ENCODE measurements at places on chromosomes 1 and 21. TPM values are rescaled to one million over a fixed set of nuclear protein-coding genes. Genes with fewer than 3 reads are reported as not detected.

- no peak overlapping the region for H3K27ac ChIP-seq
- H3K36me3 ChIP-seq = no peaks in the 10 kb centered on the region
- DNase-seq = peak; percentile 74
- H3K4me3 ChIP-seq = peak overlapping the region; percentile 32
- H3K4me1 ChIP-seq = peaks cover 11% of the 10 kb centered on the region
Observed at GRCh38 chr1:183416850-183417771, 1.1 kb downstream of the NMNAT2 start.

DNA sequence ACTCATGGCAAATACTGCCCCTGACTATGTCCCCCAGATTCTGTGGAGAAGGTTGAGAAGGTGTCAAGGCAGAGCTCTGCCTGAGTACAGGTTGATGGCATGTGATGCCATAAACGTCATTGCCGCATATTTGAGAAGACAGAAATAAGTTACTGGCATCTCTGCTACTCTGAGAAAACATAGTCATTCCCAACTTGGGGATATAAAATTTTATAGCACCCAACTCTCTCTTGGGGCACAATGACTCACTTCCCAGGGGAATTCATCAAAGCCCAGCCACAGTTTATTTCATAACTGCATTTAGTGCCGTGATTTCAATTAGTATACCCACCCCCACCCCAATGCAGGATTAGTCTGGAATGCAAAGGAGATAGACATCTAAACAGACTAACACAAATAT, 101.9 kb upstream of the TNR start:
- DNase-seq = no peak
- no peaks in the 10 kb centered on the region for H3K36me3 ChIP-seq

DNA sequence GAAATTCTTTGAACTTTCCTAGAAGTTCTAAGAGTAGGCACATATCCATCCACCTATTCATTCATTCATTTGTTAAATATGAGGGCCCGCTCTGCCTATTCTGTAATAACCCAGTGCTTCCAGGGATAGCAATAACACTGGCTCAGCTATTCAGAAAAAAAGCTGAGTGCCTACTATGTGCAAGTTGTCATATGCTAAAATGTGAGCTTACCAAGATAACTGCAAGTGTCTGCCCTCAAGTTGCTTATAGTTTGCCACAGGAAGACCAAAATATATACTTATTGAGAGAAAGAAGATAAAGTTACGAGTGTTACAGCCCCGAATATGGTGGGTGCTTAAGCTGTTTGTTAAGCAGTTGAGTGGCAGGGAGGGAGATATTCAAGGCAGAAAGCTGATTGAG, 39.6 kb downstream of the CD55 start:
- H3K27me3 ChIP-seq = peaks cover 14% of the 10 kb centered on the region
- H3K36me3 ChIP-seq = no peaks in the 10 kb centered on the region
- H3K4me1 ChIP-seq = no peaks in the 10 kb centered on the region
- H3K27ac ChIP-seq = no peak overlapping the region

The AIM2 gene
- total RNA-seq = not detected

DNA sequence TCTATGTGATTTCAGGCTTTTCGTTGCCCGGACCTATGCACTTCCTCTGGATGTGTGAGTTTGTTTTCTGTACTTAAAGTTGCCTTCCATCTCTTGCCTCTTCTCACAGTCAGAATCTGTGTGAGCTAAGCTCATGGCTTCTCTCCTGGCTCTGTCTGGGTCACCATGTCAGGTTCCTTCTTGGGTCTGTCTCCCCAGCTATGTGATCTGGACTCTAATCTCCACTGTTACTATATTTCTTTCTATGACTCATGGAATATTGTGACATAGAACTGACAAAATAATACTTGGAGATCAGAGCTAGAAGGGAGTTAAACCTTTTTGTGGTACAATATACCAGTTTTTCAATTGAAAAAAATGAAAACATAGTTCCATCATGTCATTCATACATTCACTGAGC, 172.7 kb upstream of the FGGY start:
- DNase-seq = no peak
- H3K27ac ChIP-seq = no peak overlapping the region
- H3K27me3 ChIP-seq = no peaks in the 10 kb centered on the region
- peaks cover 14% of the 10 kb centered on the region for H3K4me1 ChIP-seq

DNA sequence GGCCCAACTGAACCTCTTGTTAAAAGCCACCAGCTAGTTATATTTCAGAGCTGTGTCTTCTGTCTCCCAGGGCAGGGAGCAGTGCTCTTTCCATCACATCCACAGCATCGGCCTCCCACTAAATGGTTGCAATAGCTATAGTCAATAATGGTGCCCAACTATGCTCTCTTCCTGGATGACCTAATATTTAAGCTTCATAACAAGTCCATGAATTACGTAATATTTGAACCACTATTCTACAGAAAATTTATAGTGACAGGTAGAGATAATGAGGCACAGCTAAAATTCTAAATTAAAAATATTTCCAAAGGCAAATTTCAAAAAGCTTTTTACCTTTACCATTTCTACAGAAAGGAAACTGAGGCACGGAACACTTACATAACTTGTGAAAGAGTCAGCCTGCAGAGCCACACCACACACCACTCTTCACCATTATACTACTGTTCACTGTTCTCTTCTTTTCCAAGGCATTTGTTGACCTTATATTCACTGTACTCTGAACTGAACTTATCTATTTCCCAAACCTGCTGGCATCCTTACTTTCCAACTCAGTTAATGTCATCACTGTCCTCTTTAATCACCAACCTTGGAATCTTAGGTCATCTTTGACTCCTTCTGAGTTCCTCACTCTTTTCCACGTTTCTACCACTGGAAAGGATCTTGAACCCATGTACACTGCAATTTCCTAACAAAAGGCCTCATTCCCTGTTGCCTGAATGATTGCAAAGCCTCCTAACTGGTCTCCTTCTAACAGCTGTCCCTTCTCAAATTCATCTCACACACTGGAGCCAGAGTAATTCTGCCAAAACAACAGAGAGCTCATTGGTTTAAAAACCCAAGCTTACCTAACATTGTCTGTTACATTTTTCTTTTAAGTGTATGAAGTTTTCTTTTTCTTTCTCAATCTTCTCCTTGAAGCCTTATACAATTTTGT, 85.5 kb downstream of the DDAH1 start:
- H3K4me1 ChIP-seq = peaks cover 24% of the 10 kb centered on the region
- H3K27me3 ChIP-seq = no peaks in the 10 kb centered on the region
- H3K27ac ChIP-seq = no peak overlapping the region
- DNase-seq = no peak
- H3K36me3 ChIP-seq = no peaks in the 10 kb centered on the region
- no peak overlapping the region for H3K4me3 ChIP-seq

DNA sequence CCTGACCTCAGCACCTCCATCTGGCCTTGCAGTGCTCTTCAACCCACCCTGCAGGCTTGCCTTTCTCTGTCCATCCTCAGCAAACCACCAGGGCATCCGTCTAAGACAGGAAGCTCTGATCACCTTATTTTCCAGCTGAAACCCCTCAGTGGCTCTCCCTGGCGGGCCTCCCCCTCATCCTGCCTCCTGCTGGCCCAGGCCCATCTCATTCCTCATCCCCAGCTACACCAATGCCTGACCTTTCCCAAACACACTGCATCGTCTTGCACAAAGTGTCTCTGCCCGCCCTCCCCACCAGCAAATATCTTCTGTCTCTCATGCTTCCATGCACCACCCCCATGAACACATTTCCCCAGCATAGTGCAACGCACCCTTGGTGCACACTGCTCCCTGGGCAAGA, 205.0 kb downstream of the TOMM20 start:
- H3K4me3 ChIP-seq = no peak overlapping the region
- DNase-seq = no peak
- peaks cover 9% of the 10 kb centered on the region for H3K4me1 ChIP-seq
- no peaks in the 10 kb centered on the region for H3K36me3 ChIP-seq
- H3K27ac ChIP-seq = no peak overlapping the region

DNA sequence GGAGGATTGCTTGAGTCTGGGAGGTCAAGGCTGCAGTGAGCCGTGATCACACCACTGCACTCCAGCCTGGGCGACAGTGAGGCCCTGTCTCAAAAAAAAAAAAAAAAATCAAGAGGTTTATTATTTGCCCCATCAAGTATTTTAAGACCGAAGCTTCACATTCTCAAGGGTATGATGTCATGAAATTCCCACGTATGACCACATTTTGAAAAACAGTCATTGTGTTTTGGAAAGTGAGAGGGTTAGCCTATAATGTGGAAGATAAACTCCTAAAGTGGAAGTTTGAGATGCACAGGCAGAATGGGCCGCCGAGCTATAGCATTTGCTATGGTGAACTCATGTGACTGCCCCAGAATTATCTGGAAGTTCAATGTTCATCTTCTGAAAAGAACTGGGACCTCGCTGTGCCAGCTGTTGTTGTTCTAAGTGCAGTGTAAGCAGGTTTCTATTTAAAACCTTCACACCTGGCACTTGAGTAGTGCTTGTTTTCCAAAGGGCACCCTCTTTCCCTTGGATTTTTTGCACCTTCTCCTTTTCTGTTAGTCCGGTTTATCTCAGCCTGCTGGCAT, 96.9 kb upstream of the SLC25A33 start:
- H3K4me3 ChIP-seq = no peak overlapping the region
- no peak for DNase-seq
- no peaks in the 10 kb centered on the region for H3K4me1 ChIP-seq
- no peak overlapping the region for H3K27ac ChIP-seq
- H3K36me3 ChIP-seq = no peaks in the 10 kb centered on the region

DNA sequence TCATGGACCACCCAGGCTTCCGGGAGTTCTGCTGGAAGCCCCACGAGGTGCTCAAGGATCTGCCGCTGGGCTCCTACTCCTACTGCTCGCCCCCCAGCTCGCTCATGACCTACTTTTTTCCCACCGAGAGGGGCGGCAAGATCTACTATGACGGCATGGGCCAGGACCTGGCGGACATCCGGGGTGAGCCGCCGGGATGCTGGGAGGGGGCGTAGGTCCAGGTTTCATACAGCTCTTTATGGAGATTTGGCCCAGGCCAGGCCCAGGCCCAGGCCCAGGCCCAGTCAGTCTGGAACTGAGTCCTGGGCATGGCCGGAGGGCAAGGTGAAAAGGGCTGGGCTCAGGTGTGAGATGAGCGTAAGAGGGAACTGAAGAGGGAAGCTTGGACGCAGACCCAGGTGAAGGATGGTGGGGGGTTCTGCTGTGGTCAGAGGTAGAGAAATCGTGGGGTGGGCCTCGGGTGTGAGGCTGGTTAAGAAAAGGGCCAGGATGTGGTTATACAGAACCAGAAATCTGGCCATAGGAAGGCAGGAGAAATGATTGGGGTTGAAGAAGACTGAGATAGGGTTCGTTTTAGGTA, 23.0 kb downstream of the DISP3 start:
- H3K27me3 ChIP-seq = peaks cover 31% of the 10 kb centered on the region
- H3K36me3 ChIP-seq = no peaks in the 10 kb centered on the region
- no peak overlapping the region for H3K27ac ChIP-seq

The EFNA1 gene
- total RNA-seq = 1.0 TPM

DNA sequence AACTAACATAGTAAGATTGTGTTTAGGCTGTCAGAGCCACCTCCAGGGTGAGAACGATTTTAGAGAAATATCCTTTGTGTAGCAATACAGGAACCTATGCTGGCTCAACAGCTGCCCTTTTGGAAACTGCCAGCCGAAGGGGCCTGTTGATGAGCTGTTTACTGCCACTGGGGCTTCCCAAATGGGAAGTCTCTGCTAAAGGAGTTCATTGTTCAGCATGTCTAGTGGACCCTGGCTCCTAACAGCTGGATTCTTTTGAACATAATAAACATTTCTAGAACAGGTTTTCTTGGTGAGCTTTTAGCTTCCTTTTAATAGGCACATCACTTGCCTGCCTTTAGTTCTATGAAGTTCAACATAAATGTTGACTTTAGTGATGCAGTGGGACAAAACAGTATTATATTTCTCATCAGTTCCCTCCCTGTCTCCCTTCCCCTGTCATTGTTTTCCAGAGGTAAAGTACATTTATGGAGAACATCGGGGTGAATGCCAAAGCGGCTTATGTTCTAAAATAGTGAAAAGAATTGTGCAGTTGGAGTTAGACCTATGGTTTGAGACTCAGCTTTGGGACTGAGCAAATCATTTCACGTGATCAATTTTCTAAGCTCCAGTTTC, 57.4 kb downstream of the UCK2 start:
- no peaks in the 10 kb centered on the region for H3K4me1 ChIP-seq
- H3K36me3 ChIP-seq = no peaks in the 10 kb centered on the region
- no peaks in the 10 kb centered on the region for H3K27me3 ChIP-seq
- no peak overlapping the region for H3K4me3 ChIP-seq
- DNase-seq = no peak

GRCh38 chr21:32412162-32413014, at the start of gene EVA1C:
TSS of gene EVA1C (plus strand) at chr21:32412706. CDS start at chr21:32412854, 148 bp downstream.
- no peaks in the 10 kb centered on the region for H3K27me3 ChIP-seq
- DNase-seq = peak; percentile 63
- peak within 1 kb of the TSS; percentile 79 for H3K27ac ChIP-seq
- H3K36me3 ChIP-seq = no peaks in the 10 kb centered on the region

DNA sequence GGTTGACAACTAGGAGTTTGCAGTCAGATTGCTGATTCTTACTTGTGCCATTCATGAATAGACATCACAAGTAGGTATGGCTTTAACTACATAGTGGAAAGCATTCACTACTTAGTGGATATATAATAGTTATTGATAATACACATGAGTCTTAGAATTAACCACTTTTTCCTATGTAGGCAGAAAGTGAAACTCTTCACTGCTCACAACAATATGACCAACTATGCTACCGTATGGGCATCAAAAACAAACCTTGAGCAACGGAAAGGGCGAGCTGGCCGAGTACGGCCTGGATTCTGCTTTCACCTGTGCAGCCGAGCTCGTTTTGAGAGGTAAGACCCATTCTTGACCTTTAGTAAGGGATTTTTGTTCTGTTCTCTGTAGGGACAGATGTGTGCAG, 38.7 kb downstream of the DHX9 start:
- no peaks in the 10 kb centered on the region for H3K4me1 ChIP-seq
- H3K27ac ChIP-seq = no peak overlapping the region
- H3K27me3 ChIP-seq = no peaks in the 10 kb centered on the region
- H3K4me3 ChIP-seq = no peak overlapping the region
- H3K36me3 ChIP-seq = peaks cover 100% of the 10 kb centered on the region
- no peak for DNase-seq

DNA sequence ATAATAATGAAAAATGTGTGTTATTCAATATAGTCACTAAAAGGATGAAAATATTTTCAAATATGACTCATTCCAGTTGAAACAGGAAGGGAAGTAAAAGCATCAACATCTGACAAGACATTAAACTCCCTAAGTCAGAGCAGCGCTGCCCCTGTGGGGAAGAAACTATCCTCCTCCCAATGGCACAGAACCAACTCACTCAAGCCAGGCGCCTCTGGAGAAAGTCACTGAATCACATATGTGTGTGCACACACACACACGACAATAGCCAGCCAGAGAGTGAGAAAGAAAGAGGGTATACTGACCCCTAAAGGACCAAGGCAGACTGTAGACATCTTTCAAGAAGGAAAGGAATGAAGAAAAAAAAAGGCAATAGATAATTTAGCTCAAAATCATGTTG, 126.9 kb downstream of the SETD4 start:
- H3K27ac ChIP-seq = no peak overlapping the region
- H3K4me3 ChIP-seq = no peak overlapping the region
- no peaks in the 10 kb centered on the region for H3K36me3 ChIP-seq
- H3K4me1 ChIP-seq = peaks cover 13% of the 10 kb centered on the region
- no peaks in the 10 kb centered on the region for H3K27me3 ChIP-seq
- DNase-seq = peak; percentile 81

Measured in A673 (cell line).